ENCODE measurements at places on chromosomes 4 and X.

DNA sequence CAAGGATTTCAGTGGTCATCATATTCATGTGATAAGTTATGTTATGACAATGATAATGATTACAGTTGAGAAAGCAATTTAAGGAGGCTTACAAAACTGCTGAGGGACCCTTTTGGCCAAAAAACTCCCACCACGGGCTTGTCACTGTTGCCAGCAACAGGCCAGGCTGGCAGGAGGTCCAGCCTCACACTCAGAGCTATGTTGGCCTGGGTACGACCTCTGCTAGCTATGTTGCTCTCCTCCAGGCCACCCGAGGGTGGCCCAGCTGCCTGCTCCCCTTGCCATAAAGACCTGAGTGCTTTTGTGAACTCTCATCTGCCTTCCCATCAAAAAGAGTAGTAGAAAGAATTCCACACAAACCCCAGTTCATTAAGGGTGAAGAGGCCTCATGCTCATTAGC is 52.0 kb downstream of the MID1 start:
- no peak for DNase-seq

GRCh38 chr4:15381806-15382338 is 46.0 kb upstream of the C1QTNF7 start:
- DNase-seq: no peak

DNA sequence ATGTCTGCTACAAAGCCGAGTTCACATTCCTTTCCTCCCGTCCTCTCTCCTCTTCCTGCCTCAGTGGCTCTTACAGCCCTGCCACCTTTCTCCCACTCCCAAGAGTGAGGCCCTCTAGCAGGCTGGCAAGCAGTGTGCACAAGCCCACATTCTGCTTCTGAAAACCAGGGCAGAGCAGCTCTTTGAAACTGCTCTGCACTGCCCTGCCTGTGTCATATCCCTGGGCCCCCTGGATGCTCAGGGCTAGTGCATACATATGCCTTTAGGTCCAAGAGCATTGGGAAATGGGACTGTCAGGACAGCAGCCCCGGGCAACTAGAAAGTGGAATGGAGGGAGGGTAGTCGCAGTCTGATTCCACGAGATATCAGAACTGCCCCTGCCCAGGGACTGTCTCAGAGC is 42.4 kb downstream of the CNGA2 start:
- no peak for DNase-seq

GRCh38 chr4:160091631-160092030 is 988.8 kb downstream of the RAPGEF2 start:
- no peak for DNase-seq
